ENCODE measurements at places on chromosomes 1 and 21.

- no peak for DNase-seq
These were observed 122.3 kb downstream of the GALNT2 start for GRCh38 chr1:230189341-230189740.

DNA sequence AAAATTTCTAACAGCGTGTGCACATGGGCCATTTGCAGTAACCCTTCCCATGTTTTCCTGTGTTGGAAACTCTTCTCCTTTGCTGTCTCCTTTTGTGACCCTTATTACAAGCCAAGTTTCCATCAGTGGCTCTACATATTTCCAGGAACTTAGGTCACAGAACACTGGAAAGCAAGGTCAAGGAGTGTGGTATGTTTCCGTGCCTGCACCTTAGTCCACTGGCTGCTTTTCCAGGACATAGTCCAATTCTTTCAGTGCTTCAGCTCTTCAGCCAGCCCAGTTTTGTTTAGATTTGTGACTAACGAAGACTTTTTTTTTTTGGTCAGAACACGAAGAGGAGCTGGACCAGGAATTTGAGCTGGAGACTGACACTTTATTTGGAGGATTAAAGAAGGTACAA lies 33.8 kb downstream of the HHAT start:
- no peak for DNase-seq

GRCh38 chr1:10591010-10591409 lies 116.3 kb downstream of the PEX14 start:
- DNase-seq = no peak

DNA sequence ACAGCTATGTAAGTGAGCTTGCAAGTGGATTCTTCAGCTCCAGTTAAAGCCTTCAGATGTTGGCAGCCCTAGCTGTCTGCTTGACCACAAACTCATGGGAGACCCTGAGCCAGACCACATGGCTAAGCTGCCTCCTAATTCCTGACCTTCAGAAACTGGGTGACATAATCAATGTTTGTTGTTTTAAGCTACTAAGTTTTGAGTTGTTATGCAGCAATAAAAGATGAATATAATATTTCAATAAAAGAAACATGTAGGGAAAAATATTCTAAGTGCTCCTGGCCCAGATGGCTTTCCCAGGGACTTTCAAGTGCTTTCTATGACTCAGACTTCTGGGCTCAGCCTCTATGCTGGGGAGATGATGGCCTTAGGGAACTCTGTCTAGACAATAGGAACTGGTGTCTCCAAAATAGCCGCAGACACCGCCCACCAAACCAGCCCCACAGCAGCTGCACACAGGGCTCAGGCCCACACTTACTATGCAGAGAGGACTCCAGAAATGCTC lies 20.3 kb upstream of the AZIN2 start:
- DNase-seq = no peak

- DNase-seq = no peak
These were observed 31.2 kb upstream of the FASLG start for GRCh38 chr1:172627702-172628101.

GRCh38 chr1:221991221-221991620 lies 249.3 kb upstream of the DUSP10 start:
- DNase-seq = no peak

DNA sequence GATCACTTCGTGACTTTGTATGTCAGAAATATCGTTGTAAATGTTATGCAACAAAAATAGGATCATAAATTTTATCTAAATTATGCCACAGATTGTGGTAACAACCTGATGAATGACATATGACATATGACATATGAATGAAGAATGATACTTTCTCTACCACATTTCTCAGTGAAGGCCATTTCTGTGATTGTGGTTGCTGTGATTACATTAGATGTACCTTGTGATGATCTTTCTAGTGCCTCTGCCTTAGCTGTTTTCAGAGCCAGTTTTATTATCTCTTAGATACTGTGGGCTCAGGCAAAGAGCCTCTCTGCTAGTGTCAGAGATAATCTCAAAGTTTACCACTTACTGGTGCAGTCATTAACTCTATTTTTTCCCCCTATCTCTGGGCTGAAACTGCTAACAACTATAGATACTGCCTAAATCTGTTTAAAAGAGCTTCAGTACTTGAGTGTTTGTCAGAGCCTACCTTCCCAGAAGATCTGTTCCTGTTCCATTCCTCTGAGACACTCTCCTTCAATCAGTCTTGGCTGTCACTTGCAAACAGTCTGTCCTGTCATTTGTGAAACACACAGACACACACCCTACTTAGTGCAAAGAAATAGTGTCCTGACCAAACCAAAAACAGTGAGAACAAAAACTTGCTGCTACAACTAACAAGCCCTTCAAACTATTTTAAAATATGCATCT lies 55.5 kb downstream of the HMCN1 start:
- DNase-seq = no peak

- no peak for DNase-seq
These were observed 13.4 kb downstream of the ITSN1 start for GRCh38 chr21:33655588-33656221.

DNA sequence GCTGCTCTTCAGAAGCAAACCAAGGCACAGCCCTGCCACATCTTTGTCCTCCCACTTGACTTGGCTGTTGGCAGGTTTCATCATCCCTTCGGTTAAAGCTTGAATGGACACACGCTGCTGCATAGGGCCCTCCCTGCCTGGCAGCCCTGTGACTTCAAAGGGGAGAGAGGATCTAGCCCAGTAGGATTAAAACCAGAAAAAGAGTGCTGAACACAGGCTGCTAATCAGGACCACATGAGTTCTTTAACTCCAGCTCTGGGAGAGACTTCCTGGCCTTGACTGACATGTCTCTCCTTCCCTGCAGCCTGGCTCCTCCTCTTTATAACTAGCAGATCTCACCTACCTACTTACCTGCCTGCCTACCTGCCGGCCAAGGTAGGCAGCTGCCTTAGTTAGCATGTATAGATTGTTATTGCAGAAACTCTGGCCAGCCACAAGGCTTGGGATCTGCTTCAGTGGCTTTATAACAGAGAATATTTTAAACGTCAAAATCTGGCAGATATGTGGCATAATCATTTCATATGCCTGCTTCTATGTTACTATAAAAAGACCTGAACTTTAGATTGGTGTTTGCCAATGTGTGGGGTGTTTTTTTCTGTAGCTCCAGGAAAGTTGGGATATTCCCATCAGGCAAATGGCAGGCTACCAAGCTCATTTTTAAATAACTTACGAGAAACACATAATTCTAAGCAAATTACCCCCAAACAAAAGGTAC lies 49.4 kb downstream of the ERG start:
- DNase-seq = no peak

DNA sequence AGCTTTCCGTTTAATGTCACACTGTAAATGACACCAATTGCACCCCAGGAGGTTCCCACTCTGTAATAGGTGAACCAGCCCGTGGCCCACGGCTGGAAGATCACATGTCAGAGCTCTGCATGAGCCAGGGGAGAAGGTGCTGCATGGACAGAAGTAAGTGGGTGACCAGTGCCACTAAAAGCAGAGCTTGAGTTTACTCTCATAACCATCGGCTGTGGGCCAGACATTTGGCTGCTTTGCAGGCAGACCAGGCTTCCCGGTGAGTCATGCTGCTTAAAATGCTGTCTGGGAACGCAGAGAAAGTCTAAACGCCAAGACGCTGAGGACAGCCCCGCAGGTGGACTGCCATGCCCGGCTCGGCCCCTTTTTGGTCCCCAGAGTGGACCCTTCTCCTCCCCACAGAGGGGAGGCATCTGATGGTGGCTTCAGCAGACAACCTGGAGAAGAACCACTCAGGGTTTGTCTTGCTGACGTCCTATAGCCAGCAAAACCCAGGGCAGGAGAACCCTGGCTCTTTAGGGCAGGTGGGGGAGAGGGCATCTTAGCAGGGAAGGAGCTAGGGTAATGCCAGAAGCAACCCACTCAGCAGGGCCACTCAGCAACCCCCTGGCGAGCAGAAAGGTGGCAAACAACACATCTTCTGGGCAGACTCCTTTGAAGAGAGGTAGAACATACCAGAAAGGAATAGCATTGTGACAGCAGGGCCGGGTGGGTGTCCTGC lies 7.3 kb downstream of the KIAA2013 start:
- DNase-seq = no peak

GRCh38 chr1:98704971-98705370 lies 43.5 kb downstream of the SNX7 start:
- no peak for DNase-seq

DNA sequence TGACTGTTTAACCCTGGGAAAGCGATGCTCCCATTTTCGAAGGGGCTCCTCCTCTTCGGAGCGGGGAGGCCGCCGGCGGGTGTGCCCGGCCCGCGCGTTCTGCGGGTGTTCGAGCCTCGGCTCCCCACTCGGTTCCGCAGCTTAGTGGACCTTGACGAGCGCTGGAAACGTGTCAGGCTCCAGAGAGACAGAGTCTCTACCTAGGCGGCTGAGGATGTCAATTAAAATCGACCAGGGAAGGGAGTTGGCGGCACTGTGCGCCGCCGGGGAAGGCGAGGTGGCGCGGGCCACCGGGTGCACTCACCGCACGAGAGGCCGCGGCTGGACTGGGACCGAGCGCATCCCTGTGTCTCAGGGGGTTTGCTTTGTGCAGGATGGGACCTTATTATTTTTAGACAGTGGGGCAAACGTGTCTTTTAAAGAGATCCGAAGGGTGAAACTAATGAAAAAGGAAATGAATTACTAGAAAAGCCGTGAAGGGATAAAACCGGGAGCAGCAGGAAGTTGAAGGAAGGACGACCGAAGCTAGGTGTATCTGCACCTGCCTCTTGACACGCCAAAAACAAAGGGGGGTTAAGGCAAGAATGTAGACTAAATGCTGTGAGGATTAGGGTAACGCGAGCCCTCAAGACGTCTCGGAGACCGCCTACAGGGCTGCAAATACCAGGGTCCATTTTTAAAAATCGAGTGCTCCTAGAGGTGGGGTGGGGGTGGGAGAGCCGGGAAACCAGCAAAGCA lies 5.6 kb downstream of the LHX4 start:
- no peak for DNase-seq

GRCh38 chr1:94825936-94826335 lies 5.8 kb downstream of the SLC44A3 start:
- no peak for DNase-seq

DNA sequence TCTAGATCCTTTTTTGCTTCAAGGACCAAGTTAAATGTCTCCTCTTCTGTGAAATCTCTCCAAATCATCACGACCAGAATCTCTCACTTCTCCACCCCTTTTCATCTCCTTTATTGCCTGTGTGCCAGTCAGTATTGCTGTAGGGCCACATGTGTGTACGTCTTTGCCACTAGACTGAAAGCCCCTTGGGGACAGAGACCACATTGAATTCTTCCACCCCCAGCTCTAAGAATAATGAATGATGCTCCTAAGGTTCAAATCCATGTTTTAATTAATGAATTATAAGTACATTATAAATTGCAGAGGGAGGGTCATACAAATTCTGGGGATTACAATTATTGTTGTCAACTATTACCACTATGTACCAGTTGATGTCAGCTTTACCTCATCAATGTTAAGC lies 343.8 kb downstream of the USP25 start:
- no peak for DNase-seq

DNA sequence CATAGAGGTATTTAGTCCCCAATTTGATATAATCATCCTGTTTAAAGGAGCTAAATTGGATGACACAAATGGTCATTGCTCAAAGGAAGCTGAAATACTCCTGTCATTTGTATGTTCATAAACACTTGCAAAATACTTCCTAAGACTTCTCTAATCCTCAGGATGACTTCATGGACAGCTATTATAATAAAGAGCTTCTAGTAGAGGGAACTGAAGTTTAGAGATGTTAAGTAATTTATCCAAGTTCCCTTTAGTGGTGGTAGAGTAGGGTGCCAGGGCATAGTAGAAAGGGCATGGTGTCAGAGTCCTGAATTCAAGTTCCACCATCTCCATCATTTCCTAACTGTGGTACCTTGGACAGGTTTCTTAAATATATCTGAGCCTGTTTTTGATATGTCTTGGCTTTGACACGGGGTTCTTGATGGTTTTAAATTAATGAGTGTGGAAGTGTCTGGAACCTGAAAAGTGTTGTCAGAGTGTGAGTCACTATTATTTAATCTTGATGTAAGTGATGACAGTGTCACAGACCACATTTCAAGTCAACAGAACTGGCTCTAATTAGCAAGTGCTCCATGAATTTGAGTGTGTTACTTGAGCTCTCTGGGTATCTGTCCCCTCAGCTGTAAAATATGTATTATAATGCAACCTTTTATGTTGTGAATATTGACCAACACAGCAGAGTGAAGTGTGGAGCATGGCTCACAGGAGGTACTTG lies 12.1 kb upstream of the GBP6 start:
- no peak for DNase-seq

DNA sequence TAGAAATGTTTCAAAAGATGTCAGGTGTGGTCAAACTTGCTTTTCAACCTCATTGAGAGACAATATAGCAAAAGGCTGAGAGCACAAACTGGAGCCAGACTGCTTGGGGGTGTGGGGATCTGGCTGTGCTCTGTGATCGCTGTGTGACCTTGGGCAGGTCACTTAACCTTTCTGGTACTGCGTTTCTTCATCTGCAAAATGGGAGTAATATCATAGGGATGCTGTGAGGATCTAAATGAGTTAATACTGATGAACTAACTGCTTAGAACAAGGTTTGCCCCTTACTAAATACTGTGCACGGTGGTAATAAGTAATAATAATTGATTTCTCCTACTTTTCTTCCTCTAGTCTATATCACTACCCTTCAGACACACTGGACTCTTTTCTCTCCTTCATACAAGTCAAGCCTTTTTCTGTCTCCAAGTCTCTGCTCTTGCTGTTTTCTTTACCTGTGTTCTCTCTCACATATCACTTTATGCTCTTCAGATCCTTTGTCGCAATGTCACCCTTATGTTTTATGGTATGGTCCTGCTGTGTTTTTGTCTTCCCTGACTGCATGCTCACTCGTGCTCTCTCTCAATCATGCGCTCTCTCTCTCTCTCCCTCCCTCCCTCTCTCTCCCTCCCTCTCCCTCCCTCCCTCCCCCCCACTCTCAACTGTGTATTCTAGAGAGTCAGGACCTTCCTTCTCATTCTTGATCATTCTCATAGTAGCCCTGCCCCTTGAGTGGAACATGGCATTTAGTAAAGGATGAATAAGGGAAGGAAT lies 3.3 kb downstream of the MGST3 start:
- DNase-seq = no peak

- no peak for DNase-seq
These were observed 182.4 kb downstream of the TRABD2B start for GRCh38 chr1:47814612-47815395.

DNA sequence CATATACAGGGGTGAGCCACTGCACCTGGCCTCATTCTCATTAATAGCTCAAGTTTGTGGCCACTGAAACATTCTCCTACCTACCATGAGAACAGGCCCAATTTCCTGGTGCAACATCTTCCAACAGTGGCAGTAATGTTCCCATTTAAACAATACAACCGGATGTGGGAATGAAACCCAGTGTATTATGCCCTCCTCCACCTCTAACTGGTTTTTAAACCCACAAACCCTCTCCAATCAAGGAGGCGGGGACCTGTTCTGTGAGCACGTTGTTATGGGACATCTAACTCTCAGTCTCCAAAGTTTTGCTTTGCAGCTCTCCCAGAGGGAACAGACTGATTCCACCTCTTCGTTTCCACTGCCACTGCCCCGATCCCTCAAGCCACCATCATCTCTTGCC lies 2.6 kb downstream of the CTNNBIP1 start:
- DNase-seq = no peak

DNA sequence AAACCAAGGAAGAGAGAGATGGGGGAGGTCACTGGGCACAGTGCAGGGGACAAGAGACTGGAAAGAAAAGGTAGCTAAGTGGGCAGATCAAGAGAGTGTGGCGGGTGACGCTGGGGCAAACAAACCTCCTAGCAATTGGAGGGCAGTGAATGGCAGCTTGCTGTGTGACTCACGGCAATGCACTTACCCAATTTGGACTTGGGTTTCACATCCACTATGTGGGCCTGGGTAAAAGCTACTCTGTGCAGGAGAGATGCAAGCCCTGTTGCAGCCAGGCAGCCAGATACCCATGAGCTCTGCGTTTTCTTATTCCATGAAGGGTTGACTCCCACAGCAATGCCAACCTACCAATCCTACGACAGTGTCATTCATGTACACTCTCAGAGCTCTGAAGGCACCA lies 9.5 kb downstream of the PLXNA2 start:
- no peak for DNase-seq
